ENCODE measurements at places on chromosomes 5 and 9.

- DNase-seq, result no peak
Measured at GRCh38 chr5:178895615-178896571, at the start of gene ZFP2. ZFP2 (plus strand) TSS chr5:178895913; CDS start chr5:178931314, 35,401 bp downstream.

DNA sequence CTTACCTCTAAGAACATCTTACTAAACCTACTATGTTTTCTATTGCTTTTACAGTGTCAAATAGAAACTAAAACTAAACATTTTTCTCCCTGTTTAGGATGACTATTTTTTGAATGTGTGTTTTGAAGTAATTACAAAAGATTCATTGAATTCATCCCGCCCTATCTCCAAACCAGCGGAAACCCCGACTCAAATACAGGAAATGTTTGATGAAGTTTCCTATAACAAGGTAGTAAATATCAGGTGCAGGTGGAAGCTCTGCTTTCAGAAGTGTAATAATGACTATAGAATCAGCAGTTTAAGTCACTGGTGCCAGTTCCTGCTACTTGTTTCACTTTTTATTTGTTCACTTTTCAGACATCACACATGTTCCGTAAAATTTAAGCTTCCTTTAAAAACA, 20.0 kb downstream of the ERAP2 start:
- DNase-seq, result no peak

DNA sequence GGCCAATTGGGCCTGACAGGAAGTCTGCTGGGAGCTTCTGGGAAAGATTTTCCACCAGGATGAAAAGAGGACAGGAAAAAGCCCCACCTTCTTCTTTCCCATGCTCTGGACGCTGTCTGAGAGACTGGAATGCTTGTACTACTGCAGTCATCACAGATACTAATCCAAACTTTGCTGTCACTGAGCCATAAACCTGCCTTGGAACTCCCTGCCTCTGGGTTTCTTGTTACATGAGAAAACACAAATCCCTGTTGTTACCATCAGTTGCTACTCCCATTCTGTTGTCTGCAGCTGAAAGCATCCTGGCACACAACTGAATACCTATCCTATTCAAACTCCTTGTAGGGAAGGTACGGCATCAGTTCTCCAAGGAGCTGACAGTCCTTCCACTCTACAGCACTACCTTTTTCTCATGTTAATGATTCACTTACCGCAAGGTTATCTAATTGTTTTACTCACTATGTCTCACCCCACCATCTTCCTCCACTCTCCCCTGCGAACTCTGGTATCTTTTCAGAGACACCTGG, 167.5 kb downstream of the CDK5RAP2 start:
- DNase-seq, result no peak

DNA sequence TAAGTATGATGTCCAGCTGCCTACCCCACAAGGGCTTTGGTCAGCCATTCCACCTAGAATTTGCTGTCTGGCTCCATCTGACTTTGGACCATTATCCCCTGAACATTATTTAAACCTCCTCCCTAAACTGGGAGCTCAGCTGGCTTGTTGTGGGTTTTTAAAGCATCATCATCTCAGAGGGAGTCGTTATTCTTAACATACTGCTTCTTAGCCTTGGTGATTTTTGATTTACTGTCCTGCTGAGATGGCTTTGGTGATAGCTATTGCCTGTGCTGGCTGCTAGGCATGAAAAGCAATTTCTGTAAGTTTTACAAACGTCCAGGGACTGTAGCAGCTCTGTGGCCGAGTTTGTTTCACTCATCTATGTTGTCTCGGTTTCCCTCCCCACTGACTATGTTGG, 256.1 kb downstream of the NR3C1 start:
- no peak for DNase-seq

- DNase-seq, result no peak
Measured at GRCh38 chr5:39730006-39730405, 305.2 kb upstream of the DAB2 start.

- no peak for DNase-seq
Measured at GRCh38 chr5:56561455-56561854, 253.9 kb upstream of the MAP3K1 start.

- DNase-seq, result no peak
Measured at GRCh38 chr5:110371725-110372041, 354.8 kb downstream of the TMEM232 start.

DNA sequence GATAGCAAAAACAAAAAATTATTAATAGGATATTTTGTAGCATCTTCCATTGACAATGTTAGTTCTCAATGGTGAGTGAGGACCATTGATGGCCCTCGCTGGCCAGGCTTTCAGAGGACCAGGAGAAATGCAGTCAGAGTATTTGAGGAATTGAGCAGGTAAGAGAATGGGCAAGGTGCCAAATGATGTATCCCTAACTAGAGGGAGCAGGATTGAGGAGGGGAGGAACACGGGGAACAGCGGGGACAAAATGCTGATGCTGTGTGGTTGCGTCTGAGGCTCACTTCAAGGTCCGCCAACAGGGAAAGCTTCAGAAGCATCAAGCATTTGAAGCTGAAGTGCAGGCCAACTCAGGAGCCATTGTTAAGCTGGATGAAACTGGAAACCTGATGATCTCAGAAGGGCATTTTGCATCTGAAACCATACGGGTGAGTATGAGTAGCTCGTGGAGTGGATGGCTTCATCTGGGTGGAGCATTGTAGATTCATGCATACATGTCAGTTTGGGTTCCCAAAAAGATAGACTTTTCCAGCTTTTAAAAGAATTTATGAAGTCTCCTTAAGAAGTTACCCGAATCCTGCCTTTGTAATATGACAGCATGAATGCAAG, 16.2 kb downstream of the SPTAN1 start:
- no peak for DNase-seq

- DNase-seq, result no peak
Measured at GRCh38 chr5:174300941-174301761, 255.6 kb downstream of the NSG2 start.

GRCh38 chr5:1324301-1324700, 20.6 kb downstream of the CLPTM1L start:
- no peak for DNase-seq

- DNase-seq, result no peak
Measured at GRCh38 chr9:17462869-17463464, 115.9 kb upstream of the SH3GL2 start.

DNA sequence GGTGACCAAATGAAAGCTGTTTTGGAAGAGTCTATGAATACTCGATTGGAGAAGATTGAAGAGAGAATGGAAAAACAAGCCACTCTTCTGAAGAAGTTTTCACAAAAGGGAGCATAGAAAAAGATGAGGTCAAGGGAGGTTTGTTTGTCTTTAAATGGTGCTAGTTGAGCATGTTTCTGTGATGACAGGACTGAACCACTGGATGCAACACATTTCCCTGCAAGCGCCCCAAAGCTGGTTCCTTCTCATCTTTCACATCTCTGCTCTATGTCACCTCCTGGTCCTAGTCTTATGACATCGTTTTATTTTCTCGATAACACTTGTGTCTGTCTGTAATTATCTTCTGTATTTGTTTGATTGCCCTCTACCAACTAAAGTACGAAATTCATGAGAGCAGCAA, 3.8 kb upstream of the CCDC192 start:
- DNase-seq, result no peak

- no peak for DNase-seq
Measured at GRCh38 chr9:116817762-116818161, 130.7 kb downstream of the TRIM32 start.

DNA sequence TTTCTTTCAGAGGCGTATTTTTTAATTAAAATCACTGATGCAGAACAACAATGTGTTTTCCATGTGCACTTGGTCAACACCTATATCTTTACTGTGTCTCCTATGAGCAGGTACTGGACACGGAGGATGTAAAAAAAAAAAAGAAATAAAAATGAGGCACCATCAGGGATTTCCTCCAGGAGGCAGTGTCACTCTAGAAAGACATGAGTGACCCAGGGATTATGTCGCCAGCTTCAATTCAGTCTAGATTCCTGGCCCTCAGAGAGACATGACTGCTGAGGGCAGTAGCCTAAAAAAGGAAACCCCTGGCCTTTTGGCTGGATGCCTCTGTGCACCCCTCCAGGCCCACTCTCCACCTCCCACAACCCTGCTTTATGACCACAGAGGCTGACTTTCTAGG, 18.3 kb upstream of the IL33 start:
- no peak for DNase-seq

DNA sequence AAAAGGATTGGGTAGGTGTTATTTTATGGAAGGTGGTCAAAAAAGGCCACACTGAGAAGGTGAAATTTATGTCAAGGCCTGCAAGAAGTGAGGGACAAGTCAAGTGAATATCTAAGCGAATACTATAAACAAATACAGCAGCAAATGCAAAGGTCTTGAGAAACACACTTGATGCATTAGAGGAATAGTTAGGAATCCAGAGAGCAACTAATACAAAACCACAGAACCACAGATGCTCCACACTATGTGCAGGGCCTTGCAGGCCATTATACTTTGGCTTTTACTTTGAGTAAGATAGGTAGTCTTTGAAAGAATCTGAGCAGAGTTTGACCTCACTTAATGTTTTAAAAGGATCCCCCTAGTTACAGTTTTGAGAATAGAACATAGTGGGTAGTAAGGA, 4.6 kb downstream of the ZNF622 start:
- no peak for DNase-seq

DNA sequence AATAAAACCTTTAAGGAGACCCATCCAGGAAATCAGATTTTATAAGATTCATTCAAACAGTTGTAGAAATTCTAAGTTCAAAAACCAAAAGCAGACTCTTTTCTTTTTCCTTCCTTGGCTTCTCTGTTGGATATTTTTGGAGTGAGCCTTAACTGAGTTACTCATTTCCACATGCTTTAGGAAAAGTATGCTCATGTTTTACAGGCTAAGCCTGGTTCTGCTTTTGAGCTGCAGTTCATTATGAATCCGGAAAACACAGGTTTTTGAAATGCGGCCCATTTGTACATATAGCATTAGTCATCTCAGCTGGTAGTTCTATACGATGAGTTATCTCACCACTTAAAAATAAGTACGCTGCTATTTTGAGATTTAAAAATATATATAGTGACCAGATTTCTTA, 156.6 kb upstream of the DMRT1 start:
- no peak for DNase-seq

DNA sequence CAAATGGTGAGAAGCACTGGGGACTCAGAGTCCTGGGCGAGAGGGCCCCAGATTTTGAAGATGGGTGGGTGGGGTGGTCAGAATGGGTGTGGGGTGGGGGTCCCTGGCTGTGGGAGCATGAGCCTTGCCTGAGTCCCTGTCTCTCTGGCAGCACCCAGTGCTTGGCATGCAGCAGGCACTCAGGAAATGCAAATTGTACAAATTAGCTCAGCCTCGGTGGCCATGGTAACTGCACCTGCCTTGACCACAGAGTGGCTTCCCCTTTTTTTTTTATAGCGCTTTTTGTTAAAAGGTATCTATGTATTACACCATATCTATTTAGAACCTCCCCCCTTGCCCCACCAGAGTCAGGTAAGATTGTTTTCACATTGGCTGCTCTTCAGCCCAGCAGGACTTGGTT, 19.2 kb upstream of the PITX1 start:
- DNase-seq, result no peak

DNA sequence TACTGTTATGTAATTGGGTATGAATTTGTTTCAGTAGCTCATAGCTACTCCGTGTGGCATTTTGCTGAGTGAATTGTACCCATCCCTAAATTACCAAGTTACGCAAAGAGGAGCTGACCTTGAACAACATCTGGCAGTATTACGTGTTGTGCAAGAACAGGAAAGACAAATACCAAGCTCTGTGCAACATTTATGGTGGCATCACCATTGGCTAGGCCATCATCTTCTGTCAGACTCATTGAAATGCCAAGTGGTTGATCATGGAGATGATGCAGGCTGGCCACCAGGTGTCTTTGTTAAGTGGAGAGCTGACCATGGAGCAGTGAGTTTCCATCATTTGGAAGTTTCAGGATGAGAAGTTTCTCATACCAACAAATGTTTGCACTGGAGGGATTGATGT, 15.0 kb downstream of the ZSWIM6 start:
- no peak for DNase-seq

DNA sequence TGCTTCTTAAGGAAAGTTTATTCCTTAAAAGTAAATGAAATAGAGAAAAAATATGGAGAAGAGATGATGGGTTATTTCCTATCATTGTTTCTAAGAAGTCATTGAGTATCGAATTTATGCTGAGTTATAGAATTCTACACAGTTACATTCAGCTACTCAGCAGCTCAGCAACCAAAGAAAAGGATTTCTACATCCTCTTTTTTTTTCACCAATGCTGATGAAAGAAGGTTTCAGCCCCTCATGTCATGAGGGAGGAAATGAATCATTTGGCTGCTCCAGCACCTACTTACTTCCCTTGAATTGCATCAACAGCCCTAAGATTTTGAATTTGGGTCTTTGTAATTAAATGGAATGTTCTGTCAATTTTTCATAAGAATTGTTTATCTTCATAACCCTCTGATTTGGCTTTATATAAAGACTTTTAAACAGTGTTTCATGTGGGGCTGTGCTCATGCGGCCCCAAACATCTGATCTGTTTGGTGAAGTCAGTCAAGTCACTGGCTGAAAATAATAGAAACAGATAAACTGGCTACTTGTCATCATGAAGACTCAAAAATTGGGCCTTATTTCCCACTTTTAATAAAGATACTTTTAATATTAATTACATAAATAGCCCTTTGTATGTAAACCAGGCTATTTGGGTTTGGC, 18.5 kb upstream of the SNX2 start:
- DNase-seq, result no peak

DNA sequence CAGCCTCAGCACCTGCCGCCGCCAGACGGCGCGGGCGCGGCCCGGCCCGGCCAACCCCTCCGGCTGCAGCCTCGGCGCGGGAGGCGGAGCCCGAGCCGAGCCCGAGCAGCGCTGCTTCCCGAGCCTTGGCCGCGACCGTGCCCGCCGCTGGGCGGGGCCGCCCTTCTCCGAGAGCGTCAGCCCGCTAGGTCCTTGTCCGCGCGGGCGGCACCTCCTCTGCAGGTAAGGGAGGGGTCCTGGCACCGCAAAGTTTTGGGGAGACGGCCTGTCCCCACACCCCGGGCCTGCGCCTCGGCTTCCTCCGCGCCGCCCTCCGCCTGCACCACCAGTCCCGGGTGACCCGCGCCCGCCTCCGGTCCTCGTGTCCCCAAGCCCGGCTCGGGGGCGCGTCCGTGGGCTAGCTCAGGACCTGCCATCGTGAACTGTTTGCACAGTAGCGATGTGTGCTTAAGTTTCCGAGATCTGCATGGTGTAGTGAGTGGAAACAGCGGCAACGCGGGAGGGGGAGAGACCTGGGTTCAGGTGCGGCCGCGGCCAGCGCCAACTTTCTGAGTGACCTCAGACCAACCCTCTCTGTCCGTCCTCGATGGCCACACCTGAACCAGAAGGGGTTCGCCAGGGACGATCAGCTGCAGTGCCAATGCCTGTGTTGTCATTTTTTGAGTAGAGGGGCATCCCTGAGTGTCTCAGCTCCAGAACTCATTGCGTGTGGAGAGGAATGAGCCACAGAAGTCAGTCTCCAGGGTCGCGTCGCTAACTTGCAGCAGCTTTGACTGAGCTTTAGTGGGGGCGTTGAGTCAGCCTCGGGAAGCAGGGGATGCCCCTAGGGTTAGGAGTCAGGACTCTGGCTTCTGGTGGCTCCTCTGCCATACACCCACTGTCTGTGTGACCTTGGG, at the start of gene FRMPD1:
TSS of gene FRMPD1 (plus strand) at position 82 of the 896 bp plus-strand sequence. CDS start 41,688 bp downstream, outside the sequence.
- DNase-seq, result no peak

Measured in activated CD8-positive, alpha-beta memory T cell treated with anti-CD3 and anti-CD28 coated beads for 1 hour (primary cell).